ENCODE measurements at places on chromosomes 16 and 17.
A peak's percentile ranks its signal among the peaks of the same experiment; 100 is the strongest.

GRCh38 chr16:26453215-26453614, 613.5 kb upstream of the C16orf82 start:
- DNase-seq: no peak

GRCh38 chr17:67602974-67603373, 114.8 kb upstream of the NOL11 start:
- DNase-seq: peak; percentile 54

GRCh38 chr16:21302898-21303528, 24.9 kb upstream of the CRYM start:
- no peak for DNase-seq

DNA sequence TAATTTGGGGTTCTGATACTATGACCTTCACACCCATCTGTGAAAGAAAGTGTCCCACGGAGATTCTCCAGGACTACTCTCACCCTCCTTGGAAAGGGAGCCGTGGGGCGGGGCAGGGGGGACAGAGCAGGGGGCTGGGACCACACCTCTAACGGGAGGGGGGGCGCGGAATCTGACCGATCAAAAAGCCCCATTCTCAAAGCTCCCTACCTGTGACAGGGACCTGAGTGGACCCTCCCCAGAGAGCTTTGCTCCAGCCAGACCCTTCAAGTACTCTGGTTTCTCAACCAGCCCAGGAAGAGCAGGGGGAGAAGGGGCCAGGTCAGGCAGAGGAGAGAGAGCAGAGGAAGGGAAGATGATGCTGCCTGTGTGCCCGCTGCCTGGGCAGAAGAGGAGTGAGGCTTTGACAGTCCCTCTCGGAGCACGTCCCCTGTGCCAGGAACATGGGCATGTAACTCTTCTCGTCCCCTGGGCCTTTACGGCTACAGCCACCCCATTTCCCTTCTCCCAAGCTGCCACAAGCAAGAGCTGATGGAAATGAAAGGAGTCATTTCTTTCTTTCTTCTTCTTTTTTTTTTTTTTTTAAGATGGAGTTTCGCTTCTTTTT, 682 bp downstream of the XAF1 start:
- no peak for DNase-seq

GRCh38 chr16:82814059-82814458, 187.3 kb downstream of the CDH13 start:
- no peak for DNase-seq
